Stimulated activated CD4-positive, alpha-beta T cell treated with anti-CD3 and anti-CD28 coated beads, Interleukin-1b, Interleukin-23, amount 100 ng/mL, for 1 hour (primary cell): ENCODE measurements at places on chromosomes 3 and 15.

DNA sequence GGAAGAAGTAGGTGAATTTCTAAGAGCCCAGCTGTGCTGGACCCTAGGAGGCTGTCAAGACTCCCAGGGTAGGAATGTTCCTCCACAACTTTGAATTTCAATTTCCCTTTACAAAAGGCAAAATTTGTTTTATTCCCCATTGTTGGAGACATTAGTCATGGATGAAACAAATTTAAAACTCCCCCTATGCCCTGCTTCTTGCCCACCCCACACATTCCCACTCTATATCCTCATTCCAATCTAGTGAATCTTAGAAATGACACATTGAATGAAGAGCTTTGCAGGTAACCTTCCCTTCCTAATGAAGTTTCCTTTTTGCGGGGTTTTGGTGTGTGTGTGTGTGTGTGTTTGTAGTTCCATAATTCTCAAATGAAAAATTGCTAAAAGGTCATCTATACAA, 72.6 kb downstream of the CCNL1 start:
- no peak for DNase-seq

GRCh38 chr3:36814066-36814717, 49.8 kb upstream of the DCLK3 start:
- no peak for DNase-seq

- no peak for DNase-seq
These were observed 15.2 kb downstream of the GXYLT2 start for GRCh38 chr3:72903004-72903403.

DNA sequence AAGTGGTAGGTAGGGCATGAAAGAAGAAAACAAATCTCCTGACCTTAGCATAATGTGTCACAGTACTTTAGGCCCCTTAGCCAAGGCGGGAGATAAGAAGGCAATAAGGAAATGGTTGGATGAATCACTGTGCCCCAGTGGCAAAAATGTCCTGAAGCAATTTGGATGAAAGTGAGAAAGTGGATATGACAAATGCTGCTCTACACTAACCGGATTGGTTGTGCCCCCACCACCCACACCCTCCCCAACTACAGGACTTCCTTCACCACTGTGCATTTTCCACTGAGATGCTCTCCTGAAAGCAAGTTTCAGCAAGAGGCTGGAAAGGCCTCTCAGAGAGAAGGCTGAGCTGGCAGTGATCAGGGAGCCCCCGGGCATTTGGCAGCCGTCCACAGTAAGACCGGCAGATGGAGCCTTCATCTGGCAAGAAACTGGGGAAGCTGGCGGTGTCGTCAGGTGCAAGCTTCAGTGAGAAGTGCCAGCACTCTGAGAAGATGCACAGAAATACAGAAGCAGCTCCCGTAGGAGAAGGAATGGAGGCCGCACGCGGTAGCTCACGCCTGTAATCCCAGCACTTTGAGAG, 63.8 kb downstream of the ATP1B3 start:
- no peak for DNase-seq

GRCh38 chr3:185961675-185962232, 23.9 kb upstream of the TRA2B start:
- DNase-seq, result no peak

DNA sequence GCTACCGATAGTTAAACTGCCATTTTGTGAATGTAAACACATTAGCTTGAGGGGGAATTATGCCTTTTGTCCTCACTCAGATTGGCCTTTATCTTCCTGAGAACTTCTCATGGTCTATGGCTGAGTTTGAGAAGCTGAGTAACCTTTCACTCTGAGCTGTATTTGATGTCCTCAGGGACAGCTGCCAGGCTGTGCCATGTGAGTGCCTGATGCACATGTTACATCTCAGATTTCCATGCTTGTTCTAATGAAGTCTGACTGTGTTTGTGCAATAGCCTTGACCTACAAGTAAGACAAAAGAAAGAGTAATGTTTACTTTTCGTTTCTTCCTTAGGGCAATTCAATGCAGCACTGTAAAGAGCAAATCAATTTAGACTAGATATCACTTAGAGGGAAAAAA, 44.1 kb upstream of the ARL6 start:
- no peak for DNase-seq

DNA sequence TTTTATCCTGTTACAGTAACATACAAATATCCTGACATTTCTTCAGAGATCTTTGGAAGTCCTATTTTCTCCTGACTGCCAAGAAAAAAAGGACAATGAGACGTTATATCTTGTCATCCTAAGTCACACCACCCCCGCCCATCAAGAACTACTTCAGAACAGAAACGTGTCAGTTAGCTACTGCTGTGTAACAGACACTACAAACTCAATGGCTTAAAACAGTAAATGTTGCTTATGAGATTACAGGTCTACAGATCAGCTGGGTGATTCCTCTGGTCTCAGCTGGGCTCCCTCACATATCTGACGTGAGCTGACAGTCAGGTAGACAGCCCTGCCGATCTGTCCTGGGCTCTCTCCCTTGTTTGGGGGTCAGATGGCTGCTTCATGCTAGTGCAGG, 20.5 kb upstream of the CCDC174 start:
- DNase-seq, result no peak

- DNase-seq, result no peak
These were observed 65.3 kb downstream of the CPN2 start for GRCh38 chr3:194285850-194286197.

DNA sequence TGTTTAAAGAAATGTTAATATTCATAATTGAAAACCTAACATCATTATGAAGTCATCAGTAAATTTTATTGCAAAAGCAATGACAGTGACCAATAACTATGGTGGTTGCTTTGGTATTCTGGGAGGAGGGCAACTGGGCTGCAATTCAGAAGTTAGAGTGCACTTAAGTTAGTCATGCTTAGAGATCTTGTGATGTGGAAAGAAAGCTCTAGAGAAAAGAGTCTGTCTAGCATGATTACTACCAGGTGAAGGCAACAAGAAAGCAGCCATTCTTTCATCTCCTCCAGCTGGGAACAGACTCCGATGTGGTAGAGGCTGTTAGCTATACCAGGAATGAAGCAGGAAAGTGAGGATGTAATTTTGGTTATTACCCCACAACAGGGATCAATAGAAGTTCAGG, 625.6 kb downstream of the SI start:
- DNase-seq, result no peak
